ENCODE measurements at places on chromosomes 5 and 9.

DNA sequence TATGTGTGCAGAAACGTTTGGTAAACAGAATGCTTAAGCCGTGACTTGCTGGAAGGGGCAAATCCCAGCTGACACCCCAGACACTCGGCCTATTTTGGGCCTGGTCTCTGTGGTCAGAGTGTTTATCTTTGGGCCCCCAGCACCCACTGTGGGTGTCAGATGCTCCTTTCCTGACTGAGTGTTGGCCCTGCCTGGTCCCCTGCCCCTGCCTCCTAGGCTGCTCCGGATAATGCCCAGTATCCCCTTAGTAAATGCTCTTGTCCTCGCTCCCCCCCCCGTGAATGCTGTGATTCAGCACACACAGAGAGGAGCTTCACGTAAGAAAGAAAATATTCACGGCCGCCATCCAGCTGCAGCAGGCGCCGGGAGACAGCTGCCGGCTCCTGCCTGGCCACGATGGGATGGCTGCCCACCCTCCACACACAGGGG is 11.3 kb upstream of the ANGPTL2 start:
- peak; percentile 84 for DNase-seq

DNA sequence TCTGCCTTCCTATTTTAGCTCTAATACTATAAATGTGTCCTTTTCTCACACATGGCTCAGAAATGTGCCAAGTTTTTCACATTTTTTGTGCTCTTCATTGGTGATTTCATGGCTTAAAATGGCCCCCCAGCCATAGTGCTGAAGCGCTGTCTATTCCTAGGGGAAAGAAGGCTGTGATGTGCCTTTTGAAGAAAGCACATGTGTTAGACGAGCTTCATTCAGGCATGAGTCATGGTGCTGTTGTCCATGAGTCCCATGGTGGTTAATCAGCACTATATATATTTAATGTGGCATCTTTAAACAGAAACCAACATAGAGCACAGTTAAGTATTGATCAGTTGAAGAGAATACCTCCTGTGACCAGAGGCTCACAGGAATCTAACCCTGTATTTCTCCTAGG is 55.8 kb downstream of the PDE8B start:
- peak; percentile 63 for DNase-seq

- DNase-seq = no peak
These were observed 93.9 kb upstream of the LMX1B start for GRCh38 chr9:126519660-126520420.

DNA sequence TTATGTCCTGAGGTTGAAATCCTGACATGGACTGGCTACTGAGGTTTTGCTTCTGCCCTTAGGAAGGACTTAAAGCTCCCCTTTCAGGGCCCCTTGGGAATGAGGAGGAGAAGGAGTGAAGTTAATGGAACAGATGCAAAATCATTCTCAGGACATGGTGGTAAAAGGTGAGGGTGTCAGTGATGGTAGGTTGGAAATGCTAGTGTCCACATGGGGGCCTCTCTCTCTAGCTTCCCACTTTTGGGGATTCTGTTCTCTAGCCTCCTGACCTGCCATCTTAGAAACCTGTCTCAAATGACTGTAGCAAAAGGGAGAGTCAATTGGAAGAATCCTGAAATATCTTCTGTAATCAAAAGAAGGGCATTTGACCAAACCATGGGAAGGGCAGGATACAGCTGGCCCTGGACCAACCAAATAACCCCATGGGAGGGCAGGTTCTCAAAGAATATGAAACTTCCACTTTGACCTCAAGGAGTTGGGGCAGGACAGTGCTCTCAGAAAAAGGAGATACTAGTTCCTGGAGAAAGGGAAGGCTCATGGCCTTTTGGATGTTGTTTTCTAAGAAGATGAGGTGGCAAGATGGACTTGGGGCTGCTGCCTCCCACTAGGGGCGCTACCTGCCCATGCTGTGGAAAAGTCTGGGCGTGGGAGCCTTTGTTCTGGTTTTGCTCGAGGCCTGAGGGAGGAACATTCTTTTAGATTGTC is 21.2 kb upstream of the MLANA start:
- DNase-seq = peak; percentile 10

DNA sequence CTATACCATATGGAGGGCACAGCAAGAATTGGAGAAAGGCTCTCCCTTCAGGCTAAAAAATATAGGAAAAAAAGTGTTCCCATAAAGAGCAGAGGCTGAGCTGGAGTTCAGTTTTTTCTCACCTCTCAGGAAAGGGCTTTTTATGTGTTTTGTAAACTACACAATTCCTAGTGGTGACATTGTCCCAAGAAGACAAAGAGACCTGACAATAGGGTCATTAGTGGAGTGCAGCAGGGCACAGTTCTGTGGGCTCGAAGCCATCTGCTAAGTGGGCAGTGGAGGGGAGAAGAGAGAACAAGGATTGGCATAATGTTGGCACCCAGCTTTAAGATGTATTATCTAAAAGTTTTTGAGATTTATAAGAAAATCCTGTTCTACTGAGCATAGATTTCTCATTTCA is 162.5 kb downstream of the HCN1 start:
- DNase-seq = no peak

GRCh38 chr5:124524552-124525232 is 221.7 kb downstream of the ZNF608 start:
- no peak for DNase-seq

DNA sequence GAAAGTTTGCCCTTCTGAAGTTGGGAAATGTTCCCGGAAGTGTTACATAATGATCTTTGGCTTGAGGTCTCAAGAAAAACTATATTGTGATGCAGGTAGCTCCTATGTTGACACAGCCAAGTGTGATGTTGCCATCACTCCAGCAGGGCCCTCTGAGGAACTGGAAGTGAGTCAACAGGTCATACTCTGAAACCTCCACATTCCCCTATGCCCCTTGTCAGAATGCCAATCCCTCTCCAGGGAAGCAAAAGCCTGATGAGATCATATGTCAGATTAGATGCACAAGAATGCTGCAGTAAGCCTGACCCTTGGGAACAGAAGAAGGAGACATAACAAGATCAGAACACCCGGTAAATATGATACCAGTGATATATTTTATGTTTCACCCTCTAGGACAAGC is 66.8 kb upstream of the ITGA2 start:
- peak; percentile 92 for DNase-seq

GRCh38 chr9:135078361-135078821 is 9.1 kb upstream of the OLFM1 start:
- DNase-seq = no peak

GRCh38 chr9:29319736-29320513 is 1746.6 kb upstream of the C9orf72 start:
- no peak for DNase-seq

DNA sequence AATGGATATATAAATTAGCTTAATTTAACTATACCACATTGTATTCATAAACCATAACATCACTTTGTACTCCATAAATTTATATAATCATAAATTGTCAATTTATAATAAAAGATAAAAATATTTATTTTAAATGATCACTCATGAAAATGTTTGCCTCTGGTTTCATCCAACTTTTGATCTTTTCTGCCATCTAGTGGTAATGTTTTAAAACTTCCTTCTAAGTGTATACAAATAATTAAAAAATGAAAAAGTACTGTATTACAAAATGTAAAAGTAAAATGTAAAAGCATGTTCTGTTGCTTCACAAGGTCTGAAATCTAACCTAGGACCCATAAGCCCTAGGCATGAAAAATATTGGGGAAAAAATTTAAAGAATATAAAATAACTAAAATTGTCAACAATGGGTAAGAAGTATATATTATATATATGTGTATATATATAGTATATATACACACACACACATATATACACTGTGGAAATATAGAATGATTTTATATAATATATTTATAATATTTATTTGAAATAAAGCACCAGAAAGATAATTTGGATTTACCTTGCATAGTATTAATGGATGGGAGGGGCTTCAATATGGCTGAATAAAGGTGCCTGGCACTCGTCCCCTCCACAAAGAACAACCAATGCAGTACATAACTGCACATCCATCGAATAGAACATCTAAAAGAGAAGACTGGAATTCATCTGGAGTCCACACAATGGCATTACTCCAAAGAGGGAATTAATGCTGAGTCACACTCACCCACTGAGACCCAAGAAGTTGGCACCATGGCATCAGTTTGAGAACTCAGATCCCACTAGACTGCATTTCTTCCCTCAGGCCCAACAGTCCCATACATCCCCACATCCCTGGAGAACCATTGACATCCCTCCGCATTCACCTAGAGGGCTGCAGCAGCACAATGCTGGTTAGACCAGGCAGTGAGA is 32.5 kb downstream of the ANXA1 start:
- DNase-seq = peak; percentile 41

DNA sequence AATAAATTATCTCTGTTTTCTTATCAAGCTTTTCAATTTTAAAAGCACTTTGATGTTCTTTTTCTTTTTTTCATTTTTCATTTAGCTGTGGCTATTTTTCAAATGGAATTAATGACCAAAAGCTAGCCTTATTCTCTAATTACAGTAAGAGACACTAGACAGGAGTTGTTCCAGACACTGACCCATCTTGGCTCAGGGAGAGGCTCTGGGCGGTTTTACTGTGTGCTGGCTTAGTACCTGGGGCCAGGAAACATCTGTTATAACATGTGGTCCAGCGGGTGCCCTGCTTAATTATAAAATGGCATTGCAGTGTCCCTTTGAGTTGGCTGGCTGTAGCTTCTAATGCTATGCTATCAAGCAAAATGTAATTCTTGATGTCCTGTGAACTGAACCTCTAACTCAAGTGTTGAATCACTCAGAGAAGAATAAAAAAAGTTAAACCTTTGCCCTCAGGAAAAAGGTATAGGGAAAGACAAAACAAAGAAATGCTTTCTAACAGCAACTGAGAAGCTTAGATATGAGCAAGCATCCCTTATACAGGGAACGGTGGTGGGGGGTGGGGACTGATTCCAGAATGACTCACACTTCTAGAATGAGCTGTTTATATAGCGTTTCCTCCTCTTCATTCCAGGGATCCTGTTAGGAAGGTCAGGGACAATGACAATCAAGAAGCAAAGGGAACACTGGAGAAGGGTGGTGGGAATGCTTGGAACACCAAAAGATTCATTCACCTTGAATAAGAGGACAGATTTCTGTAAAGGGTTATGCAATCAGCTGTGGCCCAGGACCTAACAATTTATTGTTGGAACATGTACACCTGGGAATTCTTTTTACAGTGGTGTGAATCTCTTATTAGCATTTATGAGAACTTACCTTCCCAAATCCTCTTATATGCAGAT is 58.7 kb upstream of the NFIB start:
- DNase-seq = peak; percentile 84

- no peak for DNase-seq
These were observed 103.7 kb downstream of the RFK start for GRCh38 chr9:76290555-76290954.

DNA sequence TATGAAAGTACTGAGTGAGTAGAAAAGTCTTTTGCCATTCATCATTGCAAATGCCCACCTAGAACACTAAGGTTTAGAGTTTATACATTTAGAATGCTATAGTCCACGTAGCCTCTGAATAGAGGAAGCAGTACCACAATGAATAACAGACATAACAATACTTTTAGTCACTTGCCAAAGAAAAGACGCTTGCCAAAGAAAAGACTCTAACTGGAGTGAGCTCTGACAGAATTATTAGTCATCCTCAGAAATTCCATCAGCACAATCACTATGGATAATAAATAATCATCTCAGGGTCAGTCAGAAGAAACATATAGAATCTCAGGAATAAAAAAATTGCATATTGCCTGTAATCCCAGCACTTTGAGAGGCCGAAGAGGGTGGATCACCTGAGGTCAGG is 168.5 kb upstream of the TARS1 start:
- peak; percentile 94 for DNase-seq

DNA sequence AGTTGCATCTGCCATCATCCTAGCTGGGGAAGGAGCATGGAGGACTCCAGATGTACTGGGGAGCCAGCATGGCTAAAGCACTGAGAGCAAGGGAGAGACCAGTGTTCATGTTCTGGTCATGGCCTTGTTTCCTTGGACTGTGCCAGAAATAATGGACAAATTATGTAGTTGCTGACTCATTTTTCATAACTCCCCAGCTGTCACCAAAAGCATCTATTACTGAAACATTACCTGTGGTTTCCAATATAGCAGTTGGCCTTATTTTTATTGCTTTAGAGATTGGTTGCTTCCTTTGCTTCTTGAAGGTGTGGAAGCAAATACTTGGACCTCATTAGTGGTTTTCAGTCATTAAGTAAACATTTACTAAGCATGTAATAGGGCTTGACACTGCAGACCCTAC is 11.3 kb downstream of the RALGPS1 start:
- no peak for DNase-seq

- DNase-seq = peak; percentile 62
These were observed 13.5 kb upstream of the MELK start for GRCh38 chr9:36559036-36559695.

- DNase-seq = no peak
These were observed 21.3 kb downstream of the SEMA6A start for GRCh38 chr5:116553366-116553765.

- no peak for DNase-seq
These were observed 64.6 kb downstream of the GADD45G start for GRCh38 chr9:89669361-89669842.

- DNase-seq = no peak
These were observed 117.5 kb upstream of the LMX1B start for GRCh38 chr9:126496181-126496576.

DNA sequence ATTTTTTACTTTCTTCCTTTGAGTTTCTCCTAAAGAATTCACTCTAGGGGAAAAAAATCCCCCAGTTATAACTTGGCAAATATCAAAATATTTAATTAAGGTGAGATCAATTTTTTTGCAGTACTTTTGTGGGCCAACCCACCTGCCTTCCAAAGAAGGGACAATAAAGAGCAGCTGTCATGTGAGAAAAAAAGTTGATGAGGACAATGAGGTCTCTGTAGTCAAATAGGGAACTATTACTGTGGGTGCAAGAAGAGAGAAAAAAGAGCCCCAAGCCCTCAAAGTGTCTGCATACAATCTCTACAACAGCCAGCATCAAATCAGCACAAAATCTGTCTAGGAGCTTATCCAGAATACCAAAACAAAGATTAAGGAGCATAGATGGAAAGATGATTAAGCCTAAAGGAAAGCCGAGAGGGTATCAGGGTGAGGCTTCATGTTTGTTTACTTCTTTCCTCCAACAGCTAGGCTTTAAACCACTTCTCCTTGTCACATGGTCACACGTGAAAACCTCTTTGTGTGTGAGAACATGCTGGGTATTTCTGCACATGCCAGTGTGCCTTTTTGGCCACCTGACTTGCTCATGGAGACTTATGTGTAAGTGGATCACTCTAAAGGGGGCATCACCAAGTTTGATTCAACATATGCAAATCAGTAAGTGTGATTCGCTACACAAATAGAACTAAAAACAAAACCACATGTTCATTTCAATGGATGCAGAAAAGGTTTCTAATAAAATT is 19.2 kb upstream of the FYB1 start:
- DNase-seq = no peak

All from EL (cell line).